ENCODE measurements at places on chromosomes 13 and 19.

DNA sequence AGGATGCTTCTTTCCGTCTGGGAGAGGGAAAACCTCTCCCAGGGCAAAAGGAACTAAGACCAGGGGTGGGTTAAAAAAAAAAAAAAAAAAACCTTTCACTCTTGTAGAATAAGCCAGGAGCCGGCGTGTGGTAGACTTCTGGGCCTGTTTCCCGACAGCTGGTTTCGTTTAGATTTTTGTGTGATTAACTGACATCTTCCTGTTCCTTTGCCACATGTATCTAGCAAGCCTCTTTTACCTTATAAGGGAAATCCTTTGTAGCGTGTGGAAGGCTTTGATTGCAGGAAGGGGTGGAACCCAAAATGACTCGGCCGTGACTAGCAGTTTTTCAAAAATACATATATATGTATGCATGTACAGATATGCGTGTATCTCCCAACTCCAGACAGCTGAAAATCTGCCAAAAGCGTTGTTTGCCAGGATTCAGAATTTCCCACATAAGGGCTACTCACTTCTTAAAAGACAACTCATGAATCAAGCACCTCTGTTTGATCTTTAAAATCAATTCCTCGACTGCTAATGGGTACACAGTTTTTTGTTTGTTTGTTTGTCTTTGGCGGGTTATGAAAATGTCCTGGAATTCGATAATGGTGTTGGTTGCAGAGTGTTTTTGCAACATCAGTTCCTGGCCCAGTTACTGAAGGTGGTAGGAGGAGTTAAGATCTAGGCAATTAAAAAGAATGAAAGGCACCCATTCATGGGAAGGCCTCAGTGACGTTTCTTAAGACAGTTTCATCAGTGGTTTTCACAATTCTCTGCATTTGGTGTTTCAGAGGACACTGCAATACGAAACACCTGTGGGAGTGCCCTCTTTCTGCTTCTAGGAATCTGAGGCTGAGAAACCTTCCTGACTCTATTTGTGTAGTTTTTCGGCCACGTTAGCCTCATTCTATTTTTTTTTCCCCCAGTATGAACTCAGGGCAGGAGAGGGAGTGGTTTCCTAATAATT is 2.7 kb downstream of the TPM4 start:
- H3K27ac ChIP-seq = peak overlapping the region; percentile 80
- H3K4me3 ChIP-seq = peak overlapping the region; percentile 64
- peak; percentile 36 for DNase-seq
- no peaks in the 10 kb centered on the region for H3K27me3 ChIP-seq
- peaks cover 30% of the 10 kb centered on the region for H3K36me3 ChIP-seq

- H3K27ac ChIP-seq = peak overlapping the region; percentile 5
- no peak overlapping the region for H3K4me3 ChIP-seq
- H3K36me3 ChIP-seq = no peaks in the 10 kb centered on the region
- DNase-seq = no peak
Observed at GRCh38 chr19:35318679-35319448, 10.1 kb upstream of the CD22 start.

DNA sequence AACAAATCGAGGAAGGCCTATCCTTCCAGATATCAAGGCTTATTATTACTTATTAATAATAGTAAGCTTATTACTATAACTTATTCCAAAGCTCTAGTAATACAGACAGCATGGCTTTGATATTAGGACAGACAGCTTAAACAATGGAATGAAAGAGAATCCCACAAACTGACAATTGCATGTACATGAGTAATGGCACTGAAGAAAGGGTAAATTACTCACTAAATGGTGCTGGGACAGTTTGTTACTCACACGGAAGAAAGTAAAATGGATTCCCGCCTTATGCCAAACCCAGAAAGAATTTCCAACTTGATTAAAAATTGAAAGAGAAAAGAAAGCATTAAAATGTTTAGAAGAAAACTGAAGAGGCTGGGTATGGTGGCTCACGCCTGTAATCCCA is 60.3 kb downstream of the MIPEP start:
- H3K4me1 ChIP-seq = no peaks in the 10 kb centered on the region
- no peak for DNase-seq
- H3K36me3 ChIP-seq = peaks cover 2% of the 10 kb centered on the region
- H3K4me3 ChIP-seq = no peak overlapping the region

GRCh38 chr19:33734913-33735312 is 61.8 kb upstream of the KCTD15 start:
- H3K27me3 ChIP-seq = no peaks in the 10 kb centered on the region
- H3K36me3 ChIP-seq = no peaks in the 10 kb centered on the region
- H3K27ac ChIP-seq = no peak overlapping the region
- DNase-seq = no peak
- no peak overlapping the region for H3K4me3 ChIP-seq
- no peaks in the 10 kb centered on the region for H3K4me1 ChIP-seq

GRCh38 chr19:35161434-35161743 is 6.9 kb downstream of the FXYD5 start:
- H3K4me3 ChIP-seq = no peak overlapping the region
- no peak for DNase-seq
- H3K4me1 ChIP-seq = peaks cover 14% of the 10 kb centered on the region
- H3K36me3 ChIP-seq = peaks cover 89% of the 10 kb centered on the region
- no peaks in the 10 kb centered on the region for H3K27me3 ChIP-seq

DNA sequence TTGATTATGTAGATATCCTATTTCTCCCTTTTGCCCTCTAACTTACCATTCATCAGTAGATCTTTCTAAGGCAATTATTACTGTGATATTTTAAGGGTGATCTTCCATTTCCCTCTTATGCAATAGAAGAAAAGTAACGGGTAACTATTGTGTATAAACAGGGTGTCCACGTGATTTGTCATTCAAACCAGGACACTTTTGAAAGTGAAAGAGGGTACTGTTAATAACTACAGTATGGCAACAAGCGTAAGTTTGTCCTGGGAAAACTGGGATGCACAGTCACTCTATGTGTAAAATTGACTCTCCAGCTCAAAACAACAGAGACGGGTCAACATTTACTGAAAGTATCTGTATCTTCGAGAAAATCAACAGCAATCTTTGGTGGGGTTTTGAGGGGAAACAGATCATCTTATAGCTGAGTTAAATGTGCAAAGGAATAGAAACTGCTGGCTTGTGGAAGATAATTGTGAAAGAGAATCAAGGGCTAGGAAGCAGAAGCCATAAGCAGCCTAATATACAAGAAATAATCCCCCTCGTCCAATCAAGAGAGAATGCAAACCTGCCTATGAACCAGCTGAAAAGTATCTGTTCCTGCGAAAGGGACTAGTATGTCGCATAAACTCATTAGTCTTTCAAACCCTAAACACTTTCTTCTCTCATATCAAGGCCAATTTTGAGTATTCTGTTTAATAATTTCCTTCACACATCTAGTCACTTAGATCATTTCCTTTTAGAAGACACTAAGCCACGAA is 126.7 kb downstream of the FOXO1 start:
- no peak overlapping the region for H3K4me3 ChIP-seq
